ENCODE measurements at places on chromosomes 4 and X.

DNA sequence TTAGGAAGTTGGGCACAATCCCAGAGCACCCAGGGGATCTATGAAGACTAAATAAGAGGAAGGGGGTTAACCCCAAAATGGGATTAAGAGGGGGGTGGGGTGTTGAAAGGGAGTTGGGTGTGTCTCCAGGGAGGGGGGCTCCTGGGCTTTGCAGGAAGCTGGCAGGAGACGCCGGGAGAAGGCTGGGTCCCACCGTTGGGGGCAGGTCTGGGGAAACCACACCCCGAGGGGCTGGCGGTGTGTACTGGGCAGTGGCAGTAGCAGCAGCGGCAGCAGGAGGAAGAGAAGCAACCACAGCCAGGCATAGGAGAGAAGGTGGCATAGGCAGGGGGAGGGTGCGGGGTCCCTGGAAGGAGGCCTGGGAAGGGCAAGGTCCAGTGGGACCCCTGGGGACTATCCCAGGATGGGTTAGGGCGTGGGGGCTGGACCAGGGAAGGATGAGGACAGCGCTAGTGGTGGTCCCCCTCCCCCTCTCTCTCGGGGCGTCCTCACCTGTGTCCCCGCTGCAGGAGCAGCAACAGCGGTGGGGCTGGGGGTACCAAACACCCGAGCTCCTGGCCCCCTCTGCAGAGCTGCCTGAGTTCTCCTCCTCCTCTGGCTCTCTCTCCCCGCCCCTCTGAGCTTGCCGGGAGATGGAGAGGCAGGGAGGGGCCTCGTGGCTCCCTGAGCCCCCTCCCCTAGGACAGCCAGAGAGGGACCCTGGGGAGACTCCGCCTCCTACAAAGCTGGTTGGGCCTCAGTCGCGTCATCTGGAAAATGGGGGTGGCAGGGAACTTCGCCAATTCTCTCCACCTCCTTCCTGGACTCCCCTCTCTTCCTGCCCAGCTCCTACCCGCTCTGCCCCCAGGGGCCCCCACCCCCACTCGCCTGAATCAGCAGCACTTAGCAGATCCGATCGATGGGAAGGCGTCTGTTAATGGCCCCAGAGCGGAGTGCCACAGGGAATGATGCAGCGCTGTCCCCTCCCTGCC, at the start of gene KCND1:
Gene KCND1, minus strand, starts transcription at position 596 of the 971 bp plus-strand sequence. CDS start 1,573 bp downstream, outside the sequence.
- DNase-seq, result peak; percentile 47

- DNase-seq, result no peak
These were observed 43.4 kb upstream of the TRIM2 start for GRCh38 chr4:153160821-153161220.

DNA sequence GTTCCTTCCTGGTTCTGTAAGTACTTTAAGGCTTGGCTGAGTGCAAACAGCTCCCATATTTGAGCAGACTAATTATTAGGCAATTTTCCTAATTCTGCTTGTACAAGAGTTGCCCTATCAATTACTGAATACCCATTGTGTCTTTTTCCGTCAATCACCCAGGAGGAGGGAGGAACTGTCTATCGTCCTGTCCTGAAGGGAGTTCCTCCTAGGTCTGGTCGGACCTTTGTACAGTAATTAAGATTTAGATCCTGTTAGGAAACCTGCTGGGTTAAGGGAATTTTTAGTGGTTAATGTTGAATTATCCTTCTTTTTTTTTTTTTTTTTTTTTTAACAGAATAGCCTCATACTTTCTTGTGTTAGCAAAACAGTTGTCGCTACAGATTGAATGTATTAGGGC, 130.1 kb downstream of the KDM6A start:
- DNase-seq, result no peak

DNA sequence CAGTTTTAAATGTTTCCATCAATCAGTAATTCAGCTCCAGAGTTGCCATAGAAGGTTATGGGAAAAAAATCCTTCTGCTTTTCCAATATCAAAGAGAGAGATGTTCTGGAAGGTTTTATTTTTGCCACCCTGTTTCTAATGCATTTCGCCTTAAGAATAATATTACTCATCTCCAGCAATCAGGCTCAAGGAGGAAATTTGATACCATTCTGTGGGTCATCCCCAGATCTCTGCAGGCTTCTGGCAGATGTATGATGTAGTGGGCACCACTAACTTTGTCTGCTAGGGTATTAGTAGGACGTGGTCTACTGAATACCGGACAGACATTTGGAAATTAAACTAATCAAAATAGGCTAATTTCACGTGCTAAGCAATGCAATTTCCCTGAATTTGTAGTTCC, 645.4 kb upstream of the TENM3 start:
- no peak for DNase-seq

- DNase-seq, result no peak
These were observed 46.5 kb downstream of the RELL1 start for GRCh38 chr4:37639551-37640285.

- DNase-seq, result no peak
These were observed 326.0 kb downstream of the ACTRT1 start for GRCh38 chrX:127726227-127726626.

DNA sequence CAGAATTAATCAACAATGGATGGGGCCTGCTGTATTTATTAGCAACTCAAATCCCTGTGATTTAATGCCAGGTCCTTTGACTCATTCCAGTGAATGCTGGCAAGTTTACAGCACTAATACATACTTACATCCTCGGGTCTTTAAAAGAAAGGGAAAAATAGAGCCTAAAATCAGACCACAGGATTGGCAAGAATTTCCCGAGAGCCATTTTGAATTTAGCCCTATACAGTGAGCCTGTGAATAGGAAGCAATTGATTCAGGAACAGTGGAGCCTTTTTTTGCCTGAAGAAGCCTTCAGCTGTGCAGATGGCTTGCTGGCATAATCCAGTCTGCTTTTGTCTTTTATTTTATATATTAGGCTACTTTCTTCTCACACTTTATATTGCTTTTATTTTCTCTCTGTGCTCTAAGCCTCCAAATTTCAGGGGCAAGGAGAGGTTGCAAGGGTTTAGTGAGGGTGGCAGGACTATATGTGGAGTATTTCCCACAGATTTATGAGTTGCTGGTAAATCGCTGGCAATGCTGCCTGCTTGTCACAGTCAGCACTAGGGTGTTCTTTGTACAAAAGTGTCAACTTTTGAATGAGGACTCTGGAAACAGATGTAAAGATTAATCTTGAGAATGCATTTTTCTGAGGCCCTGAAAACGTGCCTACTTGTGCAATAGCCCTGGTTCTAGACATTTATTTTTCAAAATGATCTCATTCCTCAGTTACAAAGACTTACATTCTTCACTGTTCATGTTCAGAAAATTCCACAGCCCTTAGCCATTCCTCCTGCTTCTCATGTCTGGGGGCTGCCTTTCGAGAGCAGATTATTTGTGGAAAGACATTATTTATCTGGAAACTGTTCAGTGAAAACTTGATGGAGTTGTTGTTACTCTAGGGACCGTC, 303.5 kb downstream of the SPRY1 start:
- no peak for DNase-seq

DNA sequence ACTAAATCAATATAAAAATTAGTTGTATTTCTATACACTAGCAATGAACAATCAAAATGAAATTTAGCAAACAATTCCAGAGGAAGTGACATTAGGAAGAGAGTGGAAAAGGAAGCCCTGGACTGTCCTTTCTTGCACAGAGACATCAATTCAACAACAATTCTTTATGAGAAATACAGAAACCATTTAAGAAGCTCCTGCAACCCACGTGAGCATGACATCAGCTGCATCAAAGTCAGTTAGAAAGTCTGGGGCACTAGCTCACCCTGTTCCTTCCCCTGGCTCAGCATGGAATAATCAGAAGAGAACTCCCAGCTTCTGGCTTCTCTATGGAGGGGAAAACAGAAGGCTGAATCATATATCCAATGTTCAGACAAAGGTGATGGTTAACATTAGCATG, 48.6 kb upstream of the STARD8 start:
- DNase-seq, result no peak

DNA sequence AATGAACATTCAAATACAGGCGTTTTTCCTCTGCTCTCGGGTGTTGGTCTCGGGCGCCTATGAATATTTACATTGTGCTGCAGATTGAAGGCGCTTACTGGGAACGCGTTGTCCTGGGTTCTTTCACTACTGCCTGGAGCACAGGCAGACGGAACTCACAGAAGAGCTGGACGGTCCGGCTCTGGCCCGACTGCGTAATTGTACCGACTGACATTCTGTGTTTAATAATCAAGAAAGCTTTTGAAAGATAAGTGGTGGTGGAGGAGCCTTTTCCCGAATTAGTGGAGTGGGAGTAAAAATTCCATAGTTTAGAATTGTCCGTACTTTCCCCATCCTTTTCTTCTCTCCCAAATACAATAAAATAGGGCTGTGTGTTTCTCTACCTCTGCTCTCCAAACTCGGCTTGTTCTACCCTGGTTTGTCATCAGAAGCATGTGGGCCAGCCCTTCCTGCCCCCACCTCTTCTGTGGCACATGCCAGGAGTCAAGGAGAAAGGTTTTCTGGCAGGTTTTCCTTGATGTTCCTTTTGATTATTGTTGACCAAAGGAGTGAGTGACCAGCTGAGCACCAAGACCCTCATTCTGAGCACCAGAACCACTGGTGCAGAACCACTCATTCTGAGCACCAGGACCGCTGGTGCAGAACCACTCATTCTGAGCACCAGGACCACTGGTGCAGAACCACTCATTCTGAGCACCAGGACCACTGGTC, 2.3 kb downstream of the FHDC1 start:
- DNase-seq, result peak; percentile 58

DNA sequence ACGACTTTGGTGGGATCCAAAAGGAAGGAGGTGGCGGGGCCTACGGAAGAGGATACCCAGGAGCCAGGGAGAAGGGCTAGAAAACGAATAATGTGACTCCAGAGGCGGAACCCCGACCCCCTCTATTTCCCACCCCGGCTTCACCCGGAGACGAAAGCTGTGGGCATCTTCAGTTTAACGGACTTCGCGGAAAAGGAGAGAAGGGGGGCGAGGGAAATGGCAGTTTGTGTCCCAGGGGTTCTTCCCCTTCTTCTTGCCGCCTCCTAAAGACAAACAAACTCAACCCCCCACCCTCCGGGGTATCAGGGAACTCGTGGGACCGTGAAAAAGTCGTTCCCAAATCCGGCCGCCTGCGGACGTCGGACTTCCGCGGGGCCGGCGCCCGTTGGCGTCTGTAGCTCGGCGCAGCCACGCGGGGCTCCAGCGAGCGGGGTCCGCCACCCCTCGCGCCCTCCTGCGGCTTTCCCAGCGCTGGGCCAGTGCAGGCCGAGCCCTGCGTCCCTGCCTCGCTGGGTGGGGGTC, 3.6 kb upstream of the LEF1 start:
- DNase-seq, result peak; percentile 48

All from NCI-H1092 (cell line).